ENCODE measurements at places on chromosomes 7 and 10. TPM values are rescaled to one million over a fixed set of nuclear protein-coding genes. Genes with fewer than 3 reads are reported as not detected.

GRCh38 chr7:70647801-70648498, 484.0 kb upstream of the GALNT17 start:
- peak overlapping the region; percentile 57 for H3K27ac ChIP-seq
- peak; percentile 48 for DNase-seq
- no peaks in the 10 kb centered on the region for H3K36me3 ChIP-seq

GRCh38 chr10:129863201-129863663, 100.8 kb downstream of the EBF3 start:
- H3K27me3 ChIP-seq: no peaks in the 10 kb centered on the region
- H3K27ac ChIP-seq: no peak overlapping the region
- DNase-seq: no peak

GRCh38 chr10:93026072-93026471, 34.5 kb upstream of the CYP26C1 start:
- H3K4me3 ChIP-seq: no peak overlapping the region
- no peaks in the 10 kb centered on the region for H3K4me1 ChIP-seq
- H3K27ac ChIP-seq: no peak overlapping the region
- H3K27me3 ChIP-seq: no peaks in the 10 kb centered on the region
- H3K36me3 ChIP-seq: no peaks in the 10 kb centered on the region
- no peak for DNase-seq

PCGF5 gene
- total RNA-seq: 68.1 TPM

DNA sequence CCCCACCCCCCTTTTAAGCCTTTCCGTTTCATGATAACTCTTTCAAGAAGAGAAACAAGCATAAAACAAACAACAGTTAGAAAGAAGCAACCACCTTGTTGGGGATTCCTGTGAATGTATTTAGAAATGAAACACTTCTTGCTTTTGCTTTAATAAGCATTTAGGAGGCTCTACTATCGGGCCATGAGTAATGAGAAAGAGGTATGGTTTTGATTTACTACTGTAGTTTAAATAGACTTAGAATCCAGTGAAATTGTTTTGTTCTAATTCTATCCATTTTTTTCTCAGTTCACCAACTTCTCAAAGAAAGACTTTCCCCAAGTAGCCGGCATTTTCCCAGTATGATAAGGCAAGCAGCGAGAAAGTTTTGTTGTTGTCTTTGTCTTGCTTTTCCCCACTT, 168.7 kb upstream of the HABP2 start:
- no peak overlapping the region for H3K4me3 ChIP-seq
- H3K36me3 ChIP-seq: no peaks in the 10 kb centered on the region
- DNase-seq: no peak
- no peaks in the 10 kb centered on the region for H3K27me3 ChIP-seq
- H3K27ac ChIP-seq: no peak overlapping the region

- H3K4me1 ChIP-seq: no peaks in the 10 kb centered on the region
- H3K4me3 ChIP-seq: no peak overlapping the region
Observed at GRCh38 chr10:84511106-84511505, 182.7 kb downstream of the CCSER2 start.

DNA sequence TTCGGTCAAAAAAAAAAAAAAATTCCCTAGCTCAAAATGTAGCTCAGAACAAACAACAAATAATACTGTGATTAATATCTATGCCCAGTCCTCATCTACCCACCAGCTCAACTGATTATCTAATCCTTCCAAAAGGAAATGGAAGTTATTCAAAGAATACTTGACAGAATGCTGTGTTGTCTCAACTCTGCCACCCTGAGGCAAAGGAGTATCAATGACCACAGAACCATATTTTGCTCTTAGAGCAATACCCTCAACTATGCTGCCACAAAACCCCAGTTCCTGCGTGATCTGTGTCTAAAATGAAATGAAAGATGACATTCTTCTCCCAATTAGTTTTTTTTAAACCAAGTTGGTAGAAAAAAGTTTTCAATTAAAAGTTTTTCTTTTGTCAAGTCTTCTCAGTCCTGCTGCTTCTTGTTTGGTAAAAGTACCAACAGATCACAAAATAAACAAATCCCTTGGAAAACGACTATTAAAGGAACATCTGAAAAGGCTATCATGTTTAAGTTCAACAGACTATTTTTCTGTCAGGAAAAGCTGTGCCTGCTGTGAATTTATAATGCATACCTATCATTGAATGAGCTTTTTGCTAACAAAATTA, 21.6 kb downstream of the RBM28 start:
- peaks cover 85% of the 10 kb centered on the region for H3K36me3 ChIP-seq
- no peak for DNase-seq
- H3K27ac ChIP-seq: no peak overlapping the region
- no peaks in the 10 kb centered on the region for H3K27me3 ChIP-seq
- no peaks in the 10 kb centered on the region for H3K4me1 ChIP-seq

GRCh38 chr7:127911968-127912511, 119.2 kb downstream of the LRRC4 start:
- no peaks in the 10 kb centered on the region for H3K36me3 ChIP-seq
- DNase-seq: no peak
- no peak overlapping the region for H3K4me3 ChIP-seq
- no peaks in the 10 kb centered on the region for H3K27me3 ChIP-seq
- H3K4me1 ChIP-seq: peaks cover 3% of the 10 kb centered on the region

DNA sequence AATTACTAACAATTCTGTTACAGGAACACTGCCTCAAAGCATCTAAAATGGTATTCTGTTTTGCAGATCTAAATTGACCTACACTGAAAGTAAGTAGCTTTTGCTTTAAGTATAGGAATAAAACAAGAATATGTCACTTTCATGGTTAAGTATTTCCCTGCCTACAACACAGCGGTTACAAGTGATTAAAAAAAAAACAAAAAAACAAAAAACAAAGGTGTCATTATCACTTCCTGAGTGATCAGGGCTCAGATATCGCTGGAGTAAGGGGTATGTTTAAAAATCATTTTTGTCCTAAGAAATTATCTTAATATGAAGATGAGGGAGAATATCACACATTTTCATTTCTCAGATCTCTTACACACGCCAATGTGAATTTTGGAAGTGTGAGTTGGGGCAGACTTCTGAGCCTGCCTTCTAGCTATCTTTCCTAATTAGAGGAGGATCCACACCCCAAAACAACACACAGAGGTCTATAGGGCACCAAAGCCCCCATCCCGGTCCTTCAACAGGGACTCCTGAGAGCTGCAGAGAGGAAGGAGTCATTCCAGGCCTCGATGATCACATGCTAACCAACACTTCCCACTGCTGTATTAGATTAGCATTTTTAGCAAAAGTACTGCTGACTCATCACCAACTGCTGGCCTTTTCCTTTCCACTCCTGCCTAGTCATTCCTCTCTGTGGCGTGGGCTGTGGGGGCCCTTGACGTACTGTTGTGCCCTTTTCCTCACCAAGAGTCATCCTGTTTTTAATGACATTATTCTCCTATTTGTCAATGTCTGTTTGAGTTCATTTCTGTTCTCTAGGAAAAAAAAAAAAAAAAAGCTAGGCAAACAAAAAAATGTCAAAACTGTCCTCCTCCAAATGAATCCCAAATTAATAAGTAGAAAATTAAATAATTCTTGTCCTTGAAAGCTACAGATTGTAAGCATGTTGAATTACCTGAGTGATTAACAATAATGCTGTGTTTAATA, 31.2 kb downstream of the PRTFDC1 start:
- H3K27me3 ChIP-seq: no peaks in the 10 kb centered on the region
- no peaks in the 10 kb centered on the region for H3K36me3 ChIP-seq
- no peak overlapping the region for H3K27ac ChIP-seq
- no peaks in the 10 kb centered on the region for H3K4me1 ChIP-seq
- peak; percentile 62 for DNase-seq

- no peak for DNase-seq
- H3K27ac ChIP-seq: no peak overlapping the region
- H3K4me3 ChIP-seq: no peak overlapping the region
Observed at GRCh38 chr10:53719658-53720057, 947.1 kb upstream of the MBL2 start.

- no peak overlapping the region for H3K4me3 ChIP-seq
- H3K27ac ChIP-seq: peak overlapping the region; percentile 70
- H3K4me1 ChIP-seq: no peaks in the 10 kb centered on the region
- H3K27me3 ChIP-seq: no peaks in the 10 kb centered on the region
- H3K36me3 ChIP-seq: no peaks in the 10 kb centered on the region
- DNase-seq: no peak
Observed at GRCh38 chr7:131826960-131827359, 270.5 kb upstream of the PODXL start.

ZPBP gene
- not detected for total RNA-seq

- no peaks in the 10 kb centered on the region for H3K27me3 ChIP-seq
- no peak for DNase-seq
- no peak overlapping the region for H3K27ac ChIP-seq
- no peaks in the 10 kb centered on the region for H3K36me3 ChIP-seq
- H3K4me3 ChIP-seq: no peak overlapping the region
- H3K4me1 ChIP-seq: no peaks in the 10 kb centered on the region
Observed at GRCh38 chr10:6607182-6607581, 27.1 kb upstream of the PRKCQ start.

DNA sequence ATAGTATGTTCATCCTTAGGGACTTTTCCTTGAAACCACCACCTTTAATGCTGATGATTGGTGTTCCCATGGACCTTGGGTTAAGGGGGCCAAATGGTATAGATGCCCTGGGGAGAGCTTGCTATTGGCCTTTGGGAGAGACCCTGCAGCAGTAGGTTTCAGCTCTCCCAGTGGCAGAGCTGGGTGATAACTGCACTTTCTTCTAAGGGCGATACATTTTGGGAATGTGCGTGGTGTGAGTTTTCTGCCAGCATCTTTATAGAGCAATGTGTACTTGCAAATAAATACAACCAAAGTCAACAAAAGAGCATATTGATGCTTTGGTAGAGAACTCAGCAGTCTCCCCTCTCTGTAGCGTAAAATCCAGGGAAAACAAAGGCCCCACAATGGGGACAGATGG, 404.1 kb downstream of the PAXIP1 start:
- no peaks in the 10 kb centered on the region for H3K36me3 ChIP-seq
- DNase-seq: no peak
- H3K27ac ChIP-seq: no peak overlapping the region
- no peak overlapping the region for H3K4me3 ChIP-seq
- H3K27me3 ChIP-seq: no peaks in the 10 kb centered on the region

DNA sequence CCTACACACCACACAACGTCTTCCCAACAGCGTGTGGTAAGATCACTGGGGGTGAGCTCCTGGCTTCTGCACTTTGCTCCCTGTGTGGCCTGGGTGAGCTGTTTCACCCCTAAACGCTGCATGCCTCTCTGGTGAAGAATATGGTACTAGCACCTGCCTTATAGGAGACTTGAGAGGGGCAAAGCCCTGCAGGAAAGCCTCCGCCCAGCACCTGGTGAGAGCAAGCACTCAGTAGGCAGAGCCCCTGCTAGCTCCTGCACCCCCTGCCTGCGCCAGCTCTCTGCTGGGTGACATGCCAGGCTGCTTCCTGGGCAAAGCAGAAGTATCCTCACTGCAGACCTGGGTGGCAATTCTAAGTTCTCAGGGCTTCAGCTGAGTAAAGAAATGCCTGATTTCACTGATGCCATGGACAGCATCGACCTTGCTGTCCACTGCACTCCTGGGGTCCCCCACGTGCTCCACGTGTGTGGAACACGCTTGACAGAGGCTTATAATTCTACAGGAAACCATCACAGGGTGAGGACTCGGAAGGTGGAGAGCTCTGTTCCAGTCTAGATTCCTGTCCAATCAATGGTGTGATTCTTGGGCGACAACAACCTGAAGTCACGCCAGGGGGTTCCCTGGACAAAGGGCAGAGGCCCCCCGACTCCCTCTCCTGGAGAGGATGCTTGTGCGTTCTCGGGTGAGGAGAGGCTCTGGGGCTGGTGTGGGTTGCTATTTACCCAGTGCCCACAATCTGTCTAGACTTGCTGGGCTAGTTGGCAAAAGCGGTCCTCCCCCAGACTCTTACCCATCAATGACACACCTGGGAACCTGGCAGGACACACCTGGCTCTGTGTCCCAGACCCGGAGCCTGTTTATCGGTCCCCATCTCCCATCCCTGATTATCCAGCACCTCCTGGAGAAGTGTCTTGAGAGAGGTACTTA, 5.0 kb upstream of the CALML5 start:
- H3K4me1 ChIP-seq: no peaks in the 10 kb centered on the region
- DNase-seq: peak; percentile 56
- H3K36me3 ChIP-seq: no peaks in the 10 kb centered on the region
- no peak overlapping the region for H3K4me3 ChIP-seq
- H3K27me3 ChIP-seq: no peaks in the 10 kb centered on the region

DNA sequence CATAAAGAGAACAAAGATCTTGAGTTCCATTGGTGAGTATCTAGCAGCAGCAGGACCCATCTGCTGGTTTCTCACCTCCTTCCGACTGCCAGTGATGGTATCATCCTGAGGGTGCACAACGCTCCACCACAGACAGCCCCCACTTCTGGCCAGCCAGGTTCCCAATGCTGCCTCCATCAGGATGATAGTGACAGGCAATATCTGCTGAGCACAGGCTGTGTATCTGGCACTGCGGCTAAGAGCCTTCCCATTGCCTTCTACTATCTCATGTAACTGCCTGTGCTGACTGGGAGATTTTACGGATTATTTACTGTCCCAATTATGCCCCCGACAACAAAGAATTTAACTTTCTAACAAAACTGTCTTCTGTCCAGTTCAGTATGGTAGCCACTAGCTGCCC, 352.4 kb upstream of the AOAH start:
- H3K4me1 ChIP-seq: no peaks in the 10 kb centered on the region
- no peak overlapping the region for H3K4me3 ChIP-seq
- H3K27ac ChIP-seq: no peak overlapping the region
- no peaks in the 10 kb centered on the region for H3K27me3 ChIP-seq
- DNase-seq: no peak

- H3K27ac ChIP-seq: no peak overlapping the region
- no peaks in the 10 kb centered on the region for H3K36me3 ChIP-seq
- no peak overlapping the region for H3K4me3 ChIP-seq
- H3K4me1 ChIP-seq: no peaks in the 10 kb centered on the region
Observed at GRCh38 chr7:145106001-145106400, 270.1 kb upstream of the TPK1 start.

CYP2C19 gene
- 23.1 TPM for total RNA-seq

GRCh38 chr7:91288208-91288824, 24.1 kb downstream of the FZD1 start:
- no peaks in the 10 kb centered on the region for H3K27me3 ChIP-seq
- H3K36me3 ChIP-seq: no peaks in the 10 kb centered on the region
- H3K4me3 ChIP-seq: no peak overlapping the region
- H3K27ac ChIP-seq: no peak overlapping the region

PKD2L1 gene
- total RNA-seq: not detected

PON3 gene
- not detected for total RNA-seq

DNA sequence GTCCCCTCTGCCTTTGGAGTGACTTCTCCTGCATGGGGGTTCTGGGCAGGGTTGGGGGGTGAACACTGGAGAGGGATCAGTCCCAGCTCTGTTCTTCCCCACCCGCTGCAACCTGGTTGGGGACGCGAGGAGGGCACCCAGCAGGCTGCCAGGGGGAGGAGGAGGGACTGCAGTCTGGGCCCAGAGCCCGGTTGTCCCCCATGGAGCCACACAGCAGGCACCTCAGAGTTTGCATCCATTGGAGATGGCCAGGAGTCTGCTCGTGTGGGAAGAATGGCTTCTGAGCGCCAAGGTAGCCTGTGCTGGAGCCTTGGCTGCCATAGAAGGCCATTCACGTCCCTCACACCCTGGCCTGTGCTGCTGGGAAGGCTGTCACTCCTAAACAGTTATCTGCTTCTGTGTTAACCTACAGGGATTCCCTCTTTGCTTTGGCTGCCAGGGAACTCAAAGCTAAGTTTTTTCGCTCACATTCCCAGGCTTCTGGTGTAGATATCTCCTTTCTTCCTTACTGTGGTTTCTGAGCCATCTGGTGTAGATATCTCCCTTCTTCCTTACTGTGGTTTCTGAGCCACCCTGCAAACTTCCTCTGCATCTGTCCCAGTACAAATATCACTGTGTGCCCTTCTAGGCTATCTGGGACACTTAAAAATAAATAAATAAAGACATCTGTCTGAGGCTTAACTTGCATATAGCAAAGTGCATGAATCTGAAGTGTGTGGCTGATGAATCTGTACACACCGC, 133.7 kb downstream of the LHPP start:
- H3K4me1 ChIP-seq: no peaks in the 10 kb centered on the region
- no peak overlapping the region for H3K4me3 ChIP-seq
- no peak overlapping the region for H3K27ac ChIP-seq
- no peaks in the 10 kb centered on the region for H3K27me3 ChIP-seq
- no peak for DNase-seq
